Fibroblast of skin of left quadriceps (primary cell): ENCODE measurements at places on chromosomes 4 and X.

- no peak for DNase-seq
Observed at GRCh38 chr4:1469607-1470392, 63.6 kb upstream of the NKX1-1 start.

GRCh38 chr4:4532371-4533154, 9.3 kb downstream of the STX18 start:
- DNase-seq, result no peak

DNA sequence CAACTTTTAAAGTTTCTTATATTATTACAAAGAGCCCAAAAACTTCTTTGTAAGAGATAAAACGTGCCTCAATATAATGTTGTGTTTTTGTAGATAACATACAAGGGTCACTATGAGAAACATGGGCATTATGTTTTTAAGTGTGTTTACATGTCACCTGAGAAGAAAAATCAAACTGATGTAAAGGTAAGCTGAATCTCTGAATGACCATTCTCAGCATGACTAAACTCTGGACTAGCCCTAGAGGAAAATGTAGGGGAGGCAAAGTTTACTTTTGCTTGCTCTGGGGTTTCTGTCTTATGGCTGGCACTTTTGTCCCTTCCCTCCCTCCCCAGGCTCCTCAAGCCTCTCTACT, 6.8 kb downstream of the MEPE start:
- no peak for DNase-seq

DNA sequence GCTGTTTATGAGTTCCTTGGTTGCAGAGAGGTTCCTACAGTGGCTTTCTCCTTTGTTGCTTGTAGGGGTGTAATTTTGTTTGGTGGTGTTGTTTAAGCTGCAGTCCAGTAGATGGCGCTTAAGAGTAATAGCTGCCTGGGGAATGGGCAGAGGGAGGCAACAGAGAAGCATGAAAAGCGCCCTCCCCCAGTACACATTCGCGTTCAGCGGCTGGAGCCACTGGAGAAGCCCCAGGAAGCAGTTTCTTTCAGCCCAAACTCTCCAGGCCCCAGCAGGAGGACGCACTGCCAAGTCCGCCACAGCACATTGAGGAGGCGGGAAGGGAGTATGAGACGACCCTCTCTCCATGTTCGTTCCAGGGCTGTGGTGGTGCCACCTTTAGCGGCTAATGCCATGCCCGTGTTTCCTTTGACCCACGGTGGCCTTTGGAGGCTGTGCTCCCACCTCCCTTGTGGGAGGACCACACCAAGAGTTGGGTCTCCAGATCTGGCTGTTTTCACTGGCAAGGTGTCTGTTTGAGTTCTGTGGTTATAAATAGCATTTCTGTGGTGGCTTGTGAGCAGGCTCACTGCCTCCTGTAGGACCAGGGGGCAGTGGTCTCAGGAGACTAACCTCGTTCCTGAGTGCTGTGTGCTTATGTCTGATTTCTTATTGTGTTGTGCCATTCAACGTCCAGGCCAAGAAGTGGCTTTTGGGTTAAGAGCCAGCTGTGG, 252.3 kb downstream of the ARHGAP10 start:
- DNase-seq, result peak; percentile 32

DNA sequence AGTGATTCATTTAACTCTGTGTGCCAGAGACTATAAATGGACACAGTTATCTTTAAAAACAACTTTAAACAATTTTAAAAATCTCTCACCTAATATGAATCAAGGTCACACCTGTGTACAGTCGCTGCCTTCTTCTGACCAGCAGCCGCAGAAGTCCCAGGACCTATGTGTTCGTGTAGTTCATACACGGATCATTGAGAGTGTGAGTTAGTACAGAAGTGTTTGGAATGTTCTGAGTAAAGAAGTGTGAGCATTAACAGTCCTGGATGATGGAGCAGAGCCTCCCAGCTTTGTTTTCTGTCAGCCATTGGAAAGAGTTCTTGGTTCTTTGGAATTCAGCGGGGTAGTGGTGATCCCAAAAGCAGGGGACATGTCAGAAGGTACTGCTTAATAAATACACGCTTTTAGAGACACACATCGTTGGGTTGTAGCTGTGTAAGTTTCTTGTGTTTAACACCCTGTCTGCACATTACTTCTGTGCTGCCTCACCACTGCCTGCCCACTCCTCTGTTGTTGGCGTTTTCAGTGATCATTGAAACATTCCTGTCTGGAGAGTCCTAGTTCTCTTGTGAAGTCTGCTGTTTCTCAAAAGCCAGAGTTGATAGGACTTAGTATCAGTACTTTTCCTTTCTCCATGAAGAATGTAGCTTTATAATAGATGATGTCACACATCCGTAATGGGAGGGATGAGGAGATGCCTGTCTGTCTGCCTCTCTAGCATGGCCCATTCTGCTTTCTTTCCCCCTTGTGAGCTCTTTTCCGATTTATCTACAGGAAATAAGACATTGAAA, 90.6 kb downstream of the PTTG2 start:
- no peak for DNase-seq

- peak; percentile 43 for DNase-seq
Observed at GRCh38 chr4:76430519-76431388, 4.3 kb upstream of the SHROOM3 start.

DNA sequence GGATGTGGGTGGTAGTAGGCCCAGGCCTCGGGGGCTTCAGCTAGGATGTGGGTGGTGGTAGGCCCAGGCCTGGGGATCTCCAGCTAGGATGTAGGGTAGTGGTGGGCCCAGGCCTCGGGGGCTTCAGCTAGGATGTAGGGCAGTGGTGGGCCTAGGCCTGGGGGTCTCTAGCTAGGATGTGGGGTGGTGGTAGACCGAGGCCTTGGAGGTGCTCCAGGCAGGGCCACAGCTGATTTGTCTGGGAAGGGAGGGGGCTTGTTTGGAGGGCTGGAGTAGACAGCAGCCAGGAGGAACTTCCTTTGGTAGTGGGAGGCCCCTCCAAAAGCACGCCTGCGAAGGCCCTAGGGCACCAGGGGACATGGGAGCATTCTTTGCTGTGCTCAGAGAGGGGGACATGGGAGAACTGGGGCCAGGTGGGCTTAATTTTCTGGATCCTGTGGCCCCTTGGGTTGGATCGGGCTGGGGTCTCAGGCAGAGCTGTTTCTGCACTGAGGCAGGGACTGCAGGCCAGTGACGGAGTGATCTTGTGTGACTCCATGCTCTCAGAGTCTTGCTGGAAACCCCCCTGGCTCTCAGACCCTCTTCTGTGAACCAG, 3.3 kb upstream of the SPON2 start:
- DNase-seq, result no peak
